ENCODE measurements at places on chromosomes 7 and 10.

GRCh38 chr10:74118804-74119203 is 31.8 kb downstream of the AP3M1 start:
- no peak for DNase-seq

DNA sequence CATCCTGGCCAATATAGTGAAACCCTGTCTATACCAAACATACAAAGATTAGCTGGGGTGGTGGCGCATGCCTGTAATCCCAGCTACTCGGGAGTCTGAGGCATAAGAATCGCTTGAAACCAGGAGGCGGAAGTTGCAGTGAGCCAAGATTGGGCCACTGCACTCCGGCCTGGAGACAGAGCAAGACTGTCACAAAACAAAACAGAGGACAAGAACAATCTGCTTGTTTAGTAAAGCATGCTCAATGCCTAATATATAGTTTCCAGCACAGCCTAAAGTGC is 1.8 kb upstream of the SEC24C start:
- no peak for DNase-seq

DNA sequence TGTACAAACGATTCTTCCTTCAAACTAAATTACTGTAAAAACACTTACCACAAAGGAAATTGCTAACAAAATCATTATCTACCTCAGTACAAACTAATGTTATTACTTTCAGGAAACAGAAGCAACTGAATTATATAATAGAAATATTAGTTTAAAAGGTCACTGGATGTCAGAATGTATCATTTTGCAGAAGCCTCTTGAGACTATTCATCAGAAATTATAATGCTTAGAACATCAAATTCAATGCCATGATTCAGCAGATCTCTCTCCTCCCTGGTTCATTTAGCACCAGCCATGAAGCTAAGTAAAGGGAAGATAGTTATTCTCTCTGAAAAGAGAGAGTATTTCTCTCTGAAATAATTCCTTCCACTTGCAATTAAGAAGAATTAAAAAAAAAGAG is 223.3 kb downstream of the IMMP2L start:
- DNase-seq, result no peak

- DNase-seq, result peak; percentile 72
Measured at GRCh38 chr10:30783939-30784501, 154.5 kb upstream of the LYZL2 start.

GRCh38 chr7:12584930-12585329 is 14.4 kb downstream of the SCIN start:
- DNase-seq, result no peak

- DNase-seq, result no peak
Measured at GRCh38 chr7:6727663-6728062, 20.9 kb upstream of the ZNF12 start.

- no peak for DNase-seq
Measured at GRCh38 chr10:10647331-10647730, 370.3 kb upstream of the CELF2 start.

DNA sequence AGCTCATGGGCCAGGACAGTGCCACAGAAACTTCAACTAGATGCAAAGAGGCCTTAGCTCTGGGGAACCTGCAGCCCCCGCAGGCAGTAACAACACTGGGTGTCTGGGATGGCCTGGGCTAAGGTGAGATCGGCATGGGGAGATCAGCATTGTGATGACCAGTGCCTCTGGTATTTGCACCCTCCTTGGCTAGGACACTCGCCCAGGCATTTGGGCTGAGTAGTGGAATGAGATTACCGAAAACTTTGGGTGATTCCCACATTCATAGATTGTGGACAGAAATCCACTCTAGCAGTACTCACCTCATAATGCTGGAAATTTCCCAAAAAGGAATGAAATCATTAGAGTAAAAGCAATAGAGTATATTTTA is 70.6 kb upstream of the ZMIZ2 start:
- no peak for DNase-seq

GRCh38 chr7:130344271-130344866 is at the start of gene CPA5:
Gene CPA5, plus strand, starts transcription at chr7:130344816. Its CDS starts 1,670 bp downstream, at chr7:130346486.
- no peak for DNase-seq

DNA sequence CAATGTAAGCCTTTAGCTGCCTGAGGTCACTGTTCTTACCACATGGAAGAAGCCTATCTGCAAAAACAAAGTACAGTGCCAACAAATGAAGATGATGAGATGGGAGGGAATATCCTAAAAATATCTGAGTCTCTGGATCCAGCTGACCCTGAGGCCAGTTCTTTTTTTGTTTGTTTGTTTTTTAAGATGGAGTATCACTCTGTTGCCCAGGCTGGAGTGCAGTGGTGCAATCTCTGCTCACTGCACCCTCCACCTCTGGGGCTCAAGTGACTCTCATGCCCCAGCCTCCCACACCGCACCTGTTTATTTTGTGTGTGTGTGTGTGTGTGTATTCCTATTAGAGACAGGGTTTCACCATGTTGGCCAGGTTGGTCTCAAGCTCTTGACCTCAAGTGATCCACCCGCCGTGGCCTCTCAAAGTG is 44.9 kb downstream of the HYCC1 start:
- no peak for DNase-seq

DNA sequence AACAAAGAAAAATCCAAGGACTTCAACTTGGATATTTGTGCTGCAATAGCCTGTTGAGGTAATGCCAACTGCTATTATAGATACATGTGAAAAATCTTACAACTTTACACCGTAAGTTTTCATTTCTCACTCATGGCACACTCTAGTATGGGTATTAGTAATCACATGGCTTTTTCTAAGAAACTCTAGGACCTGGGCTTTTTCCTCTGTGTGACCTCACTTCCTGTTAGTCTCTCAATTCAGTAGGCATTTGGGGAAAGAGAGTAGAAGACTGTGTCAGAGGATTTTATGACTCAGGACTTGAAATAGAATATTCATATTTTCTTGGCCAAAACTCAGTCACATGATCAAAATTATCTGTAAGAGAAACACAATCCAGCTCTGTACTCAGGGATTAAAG is 1049.9 kb downstream of the REEP3 start:
- no peak for DNase-seq

DNA sequence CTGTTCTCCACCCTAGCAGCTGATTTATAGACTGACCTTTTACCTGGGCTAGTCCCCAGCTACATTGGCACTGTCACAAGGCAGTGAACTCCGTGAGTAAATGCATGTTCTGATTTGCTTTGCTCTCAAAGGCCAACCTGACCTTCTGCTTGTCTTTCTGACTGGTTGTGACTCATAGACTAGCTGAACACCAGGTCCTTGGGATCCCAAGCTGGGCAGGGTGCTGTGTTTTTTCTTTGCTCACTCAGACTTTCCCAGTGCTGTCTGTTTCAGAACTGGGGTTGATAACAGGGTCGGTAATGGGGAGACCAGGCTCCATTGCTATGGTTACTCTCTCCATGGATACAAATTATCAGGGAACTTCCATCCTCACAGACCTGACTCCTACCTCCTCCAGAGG is 35.0 kb downstream of the EVX1 start:
- no peak for DNase-seq

- no peak for DNase-seq
Measured at GRCh38 chr7:7792056-7792455, 73.6 kb upstream of the RPA3 start.

DNA sequence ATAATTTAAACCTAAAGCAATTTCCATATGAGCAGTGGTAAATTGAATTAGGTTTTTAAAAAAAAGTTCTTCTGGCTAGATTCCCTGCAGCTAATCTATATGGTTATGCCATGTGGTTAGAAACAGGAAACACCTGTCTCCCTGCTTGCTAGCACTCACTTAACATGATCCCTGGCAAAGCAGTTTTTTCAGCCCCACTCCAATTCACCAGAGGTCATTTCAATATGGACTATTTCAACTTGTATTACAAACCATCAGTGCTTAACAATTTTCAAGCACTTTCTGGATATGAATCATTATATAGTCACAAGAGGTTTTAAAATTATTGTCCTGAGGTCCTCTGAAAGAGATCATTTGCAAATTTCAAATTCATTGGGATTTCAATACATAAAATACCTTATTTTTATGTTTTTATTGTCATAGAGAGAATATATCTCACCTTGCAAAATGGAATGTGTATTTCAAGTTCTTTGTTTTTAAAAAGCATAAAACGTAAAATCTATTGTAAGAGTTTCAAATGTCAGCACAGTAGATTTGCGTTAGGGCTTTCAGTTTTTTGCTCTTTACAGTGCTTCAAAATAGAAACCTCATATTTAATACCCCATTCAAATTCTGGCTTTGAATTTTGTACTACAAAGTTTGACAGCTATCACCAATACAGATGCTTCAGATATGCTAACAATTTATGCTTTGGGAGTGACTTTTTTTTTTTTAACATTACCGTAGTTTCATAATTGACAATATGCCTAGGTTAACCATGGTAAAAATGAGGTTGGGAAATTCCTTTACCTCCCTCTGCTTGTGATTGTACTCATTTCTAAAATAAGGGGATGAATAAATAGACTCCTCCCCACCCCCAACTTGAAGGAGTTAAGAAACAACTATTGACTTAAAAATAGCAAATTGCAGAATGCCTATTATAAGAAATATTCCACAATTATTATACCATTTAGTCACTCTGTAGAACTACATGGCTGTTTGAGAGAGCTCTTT is 117.5 kb upstream of the HGF start:
- DNase-seq, result no peak

DNA sequence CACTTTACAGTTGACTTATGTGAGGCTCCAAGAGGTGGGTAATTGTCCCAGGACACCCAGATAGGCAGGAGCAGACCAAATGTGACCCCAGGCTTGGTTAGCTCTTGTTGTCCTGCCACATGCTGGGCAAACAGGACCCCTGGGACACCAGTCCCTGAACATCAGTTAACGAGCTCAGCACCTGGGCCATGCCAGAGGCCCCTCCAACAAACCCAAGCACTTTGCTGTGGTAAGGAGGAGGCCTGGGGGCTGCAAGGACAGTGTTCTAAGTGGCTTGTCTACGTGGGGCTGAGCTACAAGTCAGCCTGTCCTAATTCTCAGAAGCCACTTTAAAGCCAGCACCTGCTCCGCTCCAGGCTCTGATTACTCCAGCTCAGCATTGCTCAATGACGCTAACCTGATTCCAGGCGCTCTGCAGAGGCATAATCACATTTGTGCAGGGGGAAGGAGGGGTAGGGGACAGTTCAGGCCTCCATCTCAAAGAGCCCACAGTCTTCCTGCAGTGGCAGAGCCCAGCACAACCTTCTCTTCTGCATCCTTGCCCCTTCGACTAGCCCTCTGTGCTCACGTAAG is 57.2 kb downstream of the DDC start:
- DNase-seq, result no peak

DNA sequence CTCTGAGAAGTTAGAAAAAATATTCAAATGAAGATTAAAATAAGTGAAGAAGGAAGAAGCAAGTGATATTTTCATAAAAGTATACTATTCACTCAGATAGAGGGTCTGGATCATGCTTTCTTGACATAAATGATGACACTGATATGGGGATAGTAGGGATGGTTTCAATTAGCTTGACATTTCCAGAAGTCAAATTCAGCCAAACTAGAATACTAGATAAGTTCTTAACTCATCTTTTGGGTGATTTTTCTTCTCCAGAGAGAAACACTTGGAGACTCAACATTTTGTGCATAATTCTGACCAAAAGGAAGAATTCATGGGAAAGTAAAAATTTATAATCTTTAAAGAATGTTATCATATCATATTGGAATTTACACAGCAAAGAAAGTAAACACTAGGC is 152.0 kb upstream of the LRGUK start:
- no peak for DNase-seq

GRCh38 chr10:88385601-88386203 is 197.4 kb downstream of the RNLS start:
- DNase-seq, result no peak

GRCh38 chr10:24804956-24805355 is 81.3 kb upstream of the ARHGAP21 start:
- DNase-seq, result no peak

DNA sequence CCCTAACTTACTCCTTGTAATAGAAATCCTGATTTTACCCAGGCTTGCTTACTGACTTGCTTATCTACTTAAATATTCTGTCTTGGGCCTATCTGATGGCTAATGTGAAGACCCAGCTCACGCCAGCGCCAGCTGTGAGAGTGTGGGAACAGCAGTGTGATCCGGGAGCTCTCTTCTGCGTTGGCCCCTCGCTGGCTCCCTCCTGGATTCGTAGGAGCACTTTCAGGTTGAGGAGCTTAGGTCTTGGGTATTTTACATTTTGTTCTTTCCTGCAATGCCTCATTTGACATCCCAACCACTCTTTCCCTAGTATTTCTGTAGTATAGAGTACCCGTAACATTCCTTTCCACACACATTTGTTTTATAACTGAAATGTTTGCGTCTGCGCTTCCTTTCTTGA is 51.7 kb downstream of the CREM start:
- no peak for DNase-seq

- DNase-seq, result no peak
Measured at GRCh38 chr10:117552156-117552631, 9.6 kb downstream of the EMX2 start.

- no peak for DNase-seq
Measured at GRCh38 chr10:131179361-131179760, 132.2 kb downstream of the TCERG1L start.

- no peak for DNase-seq
Measured at GRCh38 chr10:49361735-49362568, 33.9 kb downstream of the DRGX start.

- DNase-seq, result no peak
Measured at GRCh38 chr7:95470452-95470851, 15.3 kb upstream of the ASB4 start.

DNA sequence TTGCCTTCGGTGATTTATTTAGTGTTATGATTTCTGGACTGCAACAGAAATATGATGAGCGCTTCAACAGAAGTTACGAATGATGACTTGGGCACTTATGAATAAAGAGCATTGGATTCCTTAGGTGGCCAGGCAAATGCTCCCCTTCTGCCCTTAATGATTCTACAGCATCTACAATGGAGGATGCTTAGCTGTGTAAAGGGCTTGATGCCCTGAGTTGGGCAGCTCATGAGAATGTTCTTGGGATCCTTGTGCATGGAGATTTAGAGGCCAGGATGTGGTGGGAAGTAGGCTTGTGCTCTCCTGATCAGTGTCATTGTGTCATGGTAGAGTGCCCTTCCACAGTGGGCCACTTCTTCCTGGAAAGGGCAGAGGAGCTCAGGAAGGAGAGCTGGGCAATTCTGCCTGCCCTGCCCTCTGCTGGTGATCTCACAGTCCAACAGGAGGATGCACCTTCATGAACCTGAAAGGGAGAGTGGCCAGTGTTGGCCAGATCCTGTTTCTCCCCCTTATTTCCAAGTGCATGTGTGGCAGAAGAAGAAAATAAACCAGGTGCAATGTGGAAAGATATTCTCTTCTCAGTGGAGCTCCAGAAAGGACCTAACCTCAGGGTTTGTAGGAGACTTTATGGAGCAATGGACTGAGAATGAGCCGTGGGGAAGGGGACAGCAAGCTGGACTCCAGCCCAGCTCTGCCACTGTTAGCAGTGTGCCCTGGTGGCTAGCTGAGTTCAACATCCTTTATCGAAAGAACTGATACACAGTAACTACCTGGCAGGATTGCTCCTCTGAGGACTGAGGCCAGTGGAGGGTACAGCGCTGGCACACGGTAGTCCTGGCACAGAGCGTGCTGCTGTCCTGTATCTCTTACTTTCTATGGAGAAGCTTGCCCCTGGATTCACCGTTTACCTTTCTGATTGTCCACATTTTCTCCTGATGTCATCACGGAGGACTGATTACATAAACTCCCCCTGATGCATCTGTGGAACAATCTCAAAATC is 182.9 kb downstream of the BMPER start:
- DNase-seq, result no peak

Measured in stimulated activated CD8-positive, alpha-beta memory T cell treated with anti-CD3 and anti-CD28 coated beads, Interleukin-2, amount 100 ng/mL, for 1 hour (primary cell).